Left colon (tissue), 2 donors: ENCODE measurements at places on chromosomes 7 and 10.
A peak's percentile ranks its signal among the peaks of the same experiment; 100 is the strongest.

DNA sequence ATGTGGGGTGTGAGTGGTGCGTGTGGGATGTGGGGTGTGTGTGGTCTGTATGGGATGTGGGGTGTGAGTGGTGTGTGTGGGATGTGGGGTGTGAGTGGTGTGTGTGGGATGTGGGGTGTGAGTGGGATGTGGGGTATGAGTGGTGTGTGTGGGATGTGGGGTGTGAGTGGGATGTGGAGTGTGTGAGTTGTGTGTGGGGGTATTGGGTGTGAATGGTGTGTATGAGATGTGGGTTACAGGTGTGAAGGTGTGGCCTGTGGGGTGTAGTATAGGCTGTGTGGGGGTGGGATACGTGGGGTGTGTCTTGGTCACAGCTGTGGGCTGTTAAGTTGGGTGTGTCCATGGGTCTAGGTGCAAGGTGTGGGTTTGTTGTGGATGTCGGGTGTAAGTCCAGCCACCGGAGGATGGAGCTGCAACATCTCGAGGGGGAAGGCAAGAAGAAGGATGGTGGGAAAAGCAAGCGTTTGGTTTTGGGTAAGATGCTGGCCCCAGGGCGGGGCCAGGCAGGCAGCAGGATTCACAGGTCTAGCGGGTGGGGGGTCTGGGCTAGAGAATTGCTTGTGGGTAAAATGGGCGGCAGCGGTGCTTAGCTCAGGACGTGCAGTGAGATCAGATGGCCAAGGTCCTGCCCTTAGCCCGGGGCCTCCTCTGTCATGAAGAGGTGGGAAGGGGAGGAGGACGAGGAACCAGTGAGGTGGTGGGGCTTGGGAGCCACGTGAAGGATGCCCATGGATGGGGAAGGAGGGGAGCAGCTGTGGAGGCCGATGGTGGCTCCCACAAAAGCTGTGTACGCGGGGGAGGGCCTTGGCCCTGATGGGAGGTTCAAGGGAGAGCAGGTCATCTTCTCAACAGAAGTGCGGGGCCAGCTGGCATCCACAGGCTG lies 60.1 kb downstream of the CFAP46 start:
- DNase-seq, result peak; percentile 13

DNA sequence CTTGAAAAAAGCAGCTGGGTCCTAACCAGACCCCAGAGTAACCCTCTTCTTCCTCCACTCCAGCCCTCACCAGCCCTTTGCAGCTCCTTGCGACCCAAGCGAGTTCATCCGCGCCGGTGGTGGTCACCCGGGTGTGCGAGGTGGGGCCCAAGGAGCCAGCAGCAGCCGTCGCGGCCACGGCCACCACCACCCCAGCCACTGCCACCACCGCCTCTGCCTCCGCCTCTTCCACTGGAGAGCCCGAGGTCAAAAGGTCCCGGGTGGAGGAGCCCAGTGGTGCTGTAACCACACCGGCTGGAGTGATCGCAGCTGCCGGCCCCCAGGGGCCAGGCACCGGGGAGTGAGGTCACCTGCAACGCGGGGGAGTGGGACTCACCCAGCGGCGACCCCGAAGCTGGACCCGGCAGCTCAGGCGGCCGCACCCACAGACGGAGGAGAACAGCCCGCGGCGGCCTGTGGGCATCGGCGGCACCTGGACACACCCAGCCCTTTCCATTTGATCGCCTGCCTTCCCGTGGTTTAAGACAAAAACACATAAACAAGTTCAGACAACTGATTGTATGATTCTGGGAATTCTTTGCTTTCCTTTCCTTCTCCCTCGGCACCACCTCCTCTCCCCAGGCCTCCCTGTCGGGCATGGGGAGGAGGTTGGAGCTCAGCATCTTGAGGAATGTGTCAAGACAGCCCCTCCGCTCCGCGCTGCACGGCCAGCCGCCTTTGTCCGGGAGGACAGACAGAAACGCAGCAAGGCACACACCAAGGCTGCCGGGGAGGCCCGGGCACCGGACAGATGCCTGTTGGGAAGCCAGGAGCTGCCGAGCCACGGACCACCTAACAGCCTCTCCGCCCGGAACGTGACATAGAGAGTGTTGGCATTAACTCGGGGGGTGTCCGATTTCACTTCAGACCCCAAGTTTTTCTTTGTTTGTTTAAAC lies 13.0 kb upstream of the AP5Z1 start:
- DNase-seq, result no peak

DNA sequence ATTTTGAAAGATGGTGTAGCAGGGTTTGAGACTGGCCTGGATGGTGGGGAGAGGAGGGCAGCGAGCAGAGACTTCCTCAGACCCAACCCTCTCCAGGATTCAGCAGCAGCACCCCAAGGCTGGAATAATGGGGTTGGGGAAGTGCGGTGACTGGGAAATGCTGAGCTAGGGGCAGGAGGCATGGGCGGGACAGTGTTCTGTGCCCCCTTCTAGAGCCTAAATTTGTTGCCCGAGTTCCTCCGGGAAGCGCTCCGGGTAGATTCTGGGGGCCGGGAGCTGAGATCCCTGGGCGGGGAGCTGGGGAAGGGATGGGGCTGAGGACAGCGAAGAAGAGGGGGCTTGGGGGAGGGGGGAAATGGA lies at the start of gene CHAT:
TSS of gene CHAT (plus strand) at position 156 of the 360 bp plus-strand sequence. CDS start at position 309, 153 bp downstream.
- DNase-seq, result no peak

GRCh38 chr7:29478226-29478625 lies 85.4 kb upstream of the PRR15 start:
- DNase-seq, result no peak

DNA sequence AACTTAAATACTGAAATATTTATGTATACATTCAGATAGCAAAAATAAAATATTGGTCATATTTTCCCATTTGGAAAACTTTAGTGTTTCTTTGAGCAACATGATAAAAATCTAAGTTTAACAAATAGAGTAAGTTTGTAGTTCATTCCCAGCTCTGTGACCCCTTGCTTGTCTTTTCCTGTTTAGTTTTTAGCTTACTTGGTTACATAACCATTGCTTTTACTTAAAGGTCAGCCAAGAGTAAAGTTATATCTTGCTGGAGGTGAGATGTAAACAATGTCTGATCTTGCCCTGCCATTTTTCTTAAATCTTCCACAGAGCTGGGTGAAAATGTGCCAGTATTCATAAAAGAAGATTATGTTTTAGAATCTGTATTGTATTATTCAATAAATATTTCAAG lies 46.7 kb upstream of the MDFIC start:
- no peak for DNase-seq

- DNase-seq, result no peak
Measured at GRCh38 chr10:60488111-60488669, 98.5 kb upstream of the ANK3 start.

DNA sequence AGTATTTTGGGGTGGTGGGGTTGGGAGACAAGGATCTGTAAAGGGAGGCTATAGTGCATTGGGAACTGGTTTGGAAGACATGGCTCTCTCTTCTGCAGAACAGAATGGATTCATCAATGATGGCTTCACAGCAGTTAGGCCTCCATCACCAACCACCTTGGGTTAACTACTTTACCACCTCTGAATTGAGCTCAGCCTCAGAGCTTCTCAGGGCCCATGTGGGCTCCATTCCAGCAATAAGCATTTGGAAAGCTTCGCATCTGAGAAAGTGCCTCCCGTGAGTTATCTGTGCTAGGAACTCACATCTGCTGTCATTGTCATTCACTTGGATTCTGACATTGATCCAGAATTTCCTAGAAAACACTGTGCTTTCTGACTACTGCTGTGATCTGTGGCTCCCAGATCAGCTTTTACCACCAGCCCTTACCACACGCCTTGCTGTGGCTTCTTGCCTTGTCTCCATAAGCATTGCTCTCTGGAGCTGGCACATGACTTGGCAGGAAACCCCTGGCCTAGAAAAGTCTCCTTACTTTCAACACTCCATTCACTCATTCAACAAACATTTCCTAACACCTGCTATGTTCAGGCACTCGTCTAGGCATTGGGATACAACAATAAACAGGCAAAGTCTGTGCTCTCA lies 70.7 kb upstream of the ADO start:
- DNase-seq, result no peak

DNA sequence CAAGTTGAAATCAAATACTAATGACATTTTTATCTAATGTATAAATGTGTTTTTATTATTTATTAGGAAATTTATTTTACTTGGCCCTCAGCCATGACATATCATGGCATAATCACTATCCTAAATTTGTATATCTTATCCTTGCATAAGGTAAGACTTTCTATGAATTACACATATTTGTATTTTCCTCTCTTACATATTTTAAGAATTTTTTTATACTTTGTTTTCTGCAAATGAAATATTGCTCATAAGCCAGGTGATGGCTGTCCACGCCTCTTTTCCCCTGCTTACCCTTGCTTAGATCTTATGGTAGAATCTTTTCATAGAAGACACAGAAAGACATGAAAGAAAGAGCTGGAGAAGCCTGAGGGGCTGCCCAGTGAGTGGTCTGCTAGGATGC lies 48.2 kb downstream of the IKZF1 start:
- DNase-seq, result no peak

GRCh38 chr7:73433924-73434700 lies 534 bp downstream of the FZD9 start:
- DNase-seq, result no peak

DNA sequence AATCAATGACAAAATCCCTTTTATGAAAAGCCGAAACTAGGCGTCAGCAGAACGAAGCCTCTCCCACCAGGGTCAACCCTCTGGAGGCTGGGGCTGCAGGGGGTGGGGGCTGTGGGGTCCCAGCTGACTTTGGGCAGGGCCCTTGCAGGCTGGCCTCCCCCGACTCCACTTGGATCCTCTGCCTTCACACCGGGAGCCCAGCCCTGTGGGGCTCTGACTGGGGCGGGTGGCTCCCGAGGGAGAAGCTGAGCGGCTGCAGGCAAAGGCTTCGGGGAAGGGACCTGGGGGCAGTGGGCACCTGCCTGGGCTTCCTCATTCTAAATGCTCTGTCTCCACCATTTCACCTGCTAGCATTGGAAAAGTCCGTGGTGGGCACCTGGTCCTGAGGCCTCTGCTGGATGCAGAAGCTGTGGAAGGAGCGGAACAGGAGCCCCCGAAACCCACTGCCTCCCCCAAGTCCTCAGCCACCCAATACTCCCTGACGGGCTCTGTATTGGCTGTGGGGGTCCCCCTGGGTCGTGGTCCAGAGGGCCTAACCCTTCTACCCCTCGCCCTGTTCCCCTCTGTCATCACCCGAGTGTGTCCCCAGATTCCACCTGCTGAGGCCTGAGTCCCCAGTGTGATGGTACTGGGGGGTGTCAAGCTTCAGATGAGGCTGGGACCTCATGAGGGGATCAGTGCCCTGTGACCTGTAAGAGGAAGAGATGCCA lies 108.6 kb downstream of the DNAJB6 start:
- no peak for DNase-seq

DNA sequence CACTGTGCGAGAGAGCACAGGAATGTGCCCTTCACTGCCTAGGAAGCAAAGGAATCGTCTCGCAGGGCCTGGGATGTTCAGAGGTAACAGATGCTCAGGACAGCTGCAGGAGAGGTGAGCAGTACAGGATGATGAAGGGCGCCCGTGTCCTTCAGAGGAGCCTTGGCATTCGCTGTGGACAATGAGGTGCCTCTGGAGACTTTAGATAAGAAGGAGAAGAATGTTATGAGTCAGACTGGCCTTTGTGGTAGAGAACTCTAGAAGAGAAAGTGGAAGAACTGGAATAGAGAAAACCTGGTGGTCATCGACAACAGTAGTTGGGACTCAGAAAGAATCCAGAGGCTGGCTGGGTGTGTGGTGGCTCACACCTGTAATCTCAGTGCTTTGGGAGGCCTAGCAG lies 64.4 kb upstream of the LEP start:
- DNase-seq, result no peak

DNA sequence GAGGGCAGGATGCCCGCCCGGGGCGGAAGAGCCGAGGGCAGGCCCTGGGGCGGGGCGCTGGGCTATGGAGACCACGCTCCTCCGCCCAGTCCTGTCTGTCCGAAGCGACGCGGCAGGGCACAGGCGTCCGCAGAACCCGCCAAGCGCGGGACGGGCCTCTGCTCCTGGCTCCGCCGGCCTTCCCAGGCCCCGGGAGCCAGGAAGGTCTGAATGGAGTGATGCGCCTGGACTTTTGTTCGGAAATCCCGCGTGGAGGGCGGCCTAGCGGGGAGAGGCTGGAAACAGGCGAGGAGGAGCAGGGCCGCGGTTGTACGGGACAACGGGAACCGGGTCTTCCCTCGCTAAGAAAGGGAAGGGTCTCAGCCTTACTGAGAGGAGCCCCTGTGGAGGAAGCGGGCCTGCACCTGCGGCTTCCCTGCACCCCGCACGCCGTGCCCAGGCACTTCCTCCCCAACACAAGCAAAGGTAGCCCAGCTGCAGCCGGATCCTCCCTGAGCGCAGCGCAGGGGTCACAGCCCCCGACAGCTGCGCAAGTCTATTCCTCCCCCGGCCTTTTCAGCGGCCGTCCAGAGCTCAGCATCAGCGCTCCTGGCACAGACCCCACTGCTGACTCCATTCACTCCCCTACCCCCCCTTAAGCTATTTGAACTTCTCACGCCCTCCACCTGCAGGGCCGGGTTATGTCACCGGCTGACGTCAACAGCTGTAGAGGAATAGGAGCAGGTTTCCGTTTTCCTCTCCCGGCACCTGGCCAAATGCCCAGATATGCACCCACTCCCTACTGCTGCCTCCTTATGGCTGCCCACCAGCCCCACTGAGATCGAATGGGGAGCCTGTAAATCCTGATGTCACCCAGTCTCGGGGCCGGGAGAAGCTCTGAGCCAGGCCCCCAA lies 143.2 kb upstream of the RET start:
- DNase-seq, result peak; percentile 65

GRCh38 chr7:50466815-50467585 lies 16.9 kb upstream of the FIGNL1 start:
- no peak for DNase-seq

GRCh38 chr10:74969093-74969492 lies 142.4 kb upstream of the SAMD8 start:
- DNase-seq, result no peak

GRCh38 chr10:100508691-100509150 lies 10.9 kb downstream of the SEC31B start:
- DNase-seq, result no peak

GRCh38 chr10:102033787-102034186 lies 22.2 kb downstream of the ARMH3 start:
- no peak for DNase-seq

GRCh38 chr7:85927226-85927625 lies 716.5 kb upstream of the GRM3 start:
- no peak for DNase-seq

DNA sequence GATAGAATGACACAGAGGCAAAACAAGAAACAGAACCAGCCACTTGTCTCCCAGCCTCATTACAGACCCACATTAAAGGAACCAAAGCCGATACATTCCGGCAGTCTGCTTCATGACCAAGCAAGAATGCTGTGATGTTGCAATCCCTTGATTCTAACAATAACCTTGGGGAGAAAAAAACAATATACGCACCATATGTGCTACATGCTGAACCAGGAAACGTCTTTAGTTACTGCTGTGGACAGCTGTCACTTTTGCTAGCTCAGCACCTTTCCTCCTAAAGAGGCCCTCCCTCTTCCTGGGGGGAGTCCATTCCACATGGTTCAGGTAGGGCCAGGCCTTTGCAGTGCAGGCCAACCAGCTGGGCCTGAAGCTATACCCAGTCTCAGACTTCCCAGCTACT lies 79.1 kb downstream of the PRTFDC1 start:
- peak; percentile 31 for DNase-seq

DNA sequence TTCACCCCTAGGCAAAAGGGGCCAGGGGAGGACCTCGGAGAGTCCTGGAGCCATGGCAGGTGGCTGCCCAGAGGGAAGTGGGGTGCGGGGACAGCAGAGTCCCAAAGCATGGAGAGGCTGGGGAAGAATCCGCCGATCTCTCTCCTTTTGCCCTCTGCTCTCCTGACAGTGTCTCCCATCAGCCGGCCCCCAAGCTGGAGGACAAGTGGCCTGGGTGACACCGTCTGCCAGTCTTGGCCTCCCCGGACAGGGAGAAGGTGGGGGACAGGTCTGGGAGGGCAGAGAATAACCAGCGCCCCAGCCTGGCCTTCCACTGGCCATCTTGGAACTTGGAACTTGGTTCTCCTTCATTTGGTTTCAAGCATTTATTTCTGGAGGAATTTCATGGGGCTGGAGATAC lies 77.9 kb downstream of the CAMK1D start:
- peak; percentile 18 for DNase-seq
